Endothelial cell of umbilical vein (primary cell): ENCODE measurements at places on chromosomes 11 and 22. TPM values are rescaled to one million over a fixed set of nuclear protein-coding genes. Genes with fewer than 3 reads are reported as not detected.

- peak overlapping the region; percentile 77 for H3K27ac ChIP-seq
- H3K4me3 ChIP-seq = no peak overlapping the region
- H3K27me3 ChIP-seq = no peaks in the 10 kb centered on the region
- H3K4me1 ChIP-seq = peaks cover 23% of the 10 kb centered on the region
Observed at GRCh38 chr22:24894998-24895397, 51.5 kb downstream of the LHFPL7 start.

DNA sequence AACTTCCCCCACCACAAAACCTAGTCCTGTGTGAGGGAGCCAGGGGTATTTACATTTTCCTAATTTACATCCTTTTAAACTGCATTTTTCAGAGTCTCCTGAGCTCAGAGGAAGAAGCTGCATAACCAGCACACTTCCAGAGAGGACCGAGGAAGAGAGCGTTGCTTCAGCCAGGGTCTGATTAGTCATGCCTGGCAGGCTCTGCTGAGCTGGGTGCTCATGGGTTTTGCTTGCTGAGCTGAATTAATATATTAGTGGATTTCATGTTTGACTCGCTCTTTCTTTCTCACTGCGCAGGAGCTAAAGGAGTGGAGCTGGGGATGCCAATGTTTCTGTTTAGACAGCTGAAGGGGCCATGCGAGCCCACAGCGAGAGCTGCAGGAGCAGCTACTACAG is 539.3 kb upstream of the B3GAT1 start:
- no peaks in the 10 kb centered on the region for H3K36me3 ChIP-seq
- peak; percentile 16 for DNase-seq
- peaks cover 27% of the 10 kb centered on the region for H3K4me1 ChIP-seq
- no peaks in the 10 kb centered on the region for H3K27me3 ChIP-seq
- H3K27ac ChIP-seq = no peak overlapping the region

DNA sequence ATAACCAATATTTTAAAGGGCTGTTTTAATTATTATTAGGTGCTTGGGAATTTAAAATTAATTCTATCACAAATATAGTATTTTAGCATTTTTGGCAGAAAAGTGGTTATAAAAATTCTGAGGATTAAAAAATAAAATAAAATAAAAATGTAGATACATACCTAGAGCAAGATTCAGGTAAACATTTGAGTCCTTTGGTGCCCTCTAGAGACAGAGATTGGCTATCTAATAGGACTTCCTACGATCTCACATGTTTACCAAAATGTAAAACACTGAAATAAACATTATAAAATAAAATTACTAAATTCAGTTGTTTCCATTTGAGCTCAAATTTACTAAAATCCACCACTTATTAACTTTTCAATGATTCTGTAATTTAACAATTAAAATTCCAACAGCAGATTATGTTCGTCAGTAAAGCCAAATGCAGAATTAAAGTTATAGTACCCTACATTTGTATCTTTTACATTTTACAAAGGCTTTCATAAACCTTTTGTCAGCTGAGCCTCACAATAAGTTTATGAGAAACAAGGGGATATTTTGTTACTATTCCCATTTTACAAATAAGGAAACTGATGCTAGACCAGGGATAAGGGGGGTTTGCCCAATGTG is 27.7 kb downstream of the SLC36A4 start:
- H3K27ac ChIP-seq = no peak overlapping the region
- no peaks in the 10 kb centered on the region for H3K36me3 ChIP-seq
- H3K27me3 ChIP-seq = no peaks in the 10 kb centered on the region
- peaks cover 6% of the 10 kb centered on the region for H3K4me1 ChIP-seq

GRCh38 chr11:75532200-75533048 is 6.7 kb upstream of the GDPD5 start:
- DNase-seq = peak; percentile 76
- H3K27ac ChIP-seq = no peak overlapping the region
- H3K36me3 ChIP-seq = no peaks in the 10 kb centered on the region
- H3K4me3 ChIP-seq = no peak overlapping the region
- H3K27me3 ChIP-seq = no peaks in the 10 kb centered on the region

Gene LINC01488
- total RNA-seq = not detected in 2 replicates

Gene ISX
- not detected in 2 replicates for total RNA-seq

Gene RNF26
- total RNA-seq = 37.9 and 40.1 TPM in 2 replicates
